ENCODE measurements at places on chromosomes 5 and 9.

DNA sequence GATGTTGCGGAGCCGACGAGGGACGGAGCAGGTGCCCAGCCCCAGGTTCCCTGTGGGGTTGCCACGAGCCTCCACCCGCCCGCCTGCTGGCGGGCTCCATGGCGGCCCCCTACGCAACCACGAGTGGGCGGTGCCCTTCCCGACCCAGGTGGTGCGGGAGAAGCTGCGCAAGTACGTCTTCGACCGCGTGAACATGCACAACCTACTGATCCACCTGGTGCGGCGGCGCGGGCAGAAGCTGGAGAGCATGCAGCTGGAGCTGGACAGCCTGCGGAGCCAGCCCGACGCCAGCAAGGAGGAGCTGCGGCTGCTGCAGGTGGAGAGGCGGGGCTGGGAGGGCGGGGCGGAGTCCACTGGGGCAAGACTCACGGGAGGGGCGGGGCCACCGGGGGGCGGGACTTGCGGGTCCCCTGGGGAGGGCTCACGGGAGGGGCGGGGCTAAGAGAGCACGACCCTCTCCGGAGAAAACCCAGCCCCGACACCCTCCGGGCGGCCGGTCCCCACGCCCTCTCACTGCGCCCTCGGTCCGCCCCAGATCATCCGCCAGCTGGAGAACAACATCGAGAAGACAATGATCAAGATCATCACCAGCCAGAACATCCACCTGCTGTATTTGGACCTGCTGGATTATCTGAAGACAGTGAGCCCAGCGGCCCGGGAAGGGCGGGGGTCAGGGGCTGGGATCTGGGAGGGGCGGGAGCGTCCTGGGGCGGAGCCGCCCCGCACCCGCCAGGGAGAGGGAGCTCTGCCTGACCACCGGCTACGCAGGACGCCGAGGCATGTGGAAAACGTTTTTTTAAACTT, 3.9 kb downstream of the CCDC183 start:
- peak; percentile 70 for DNase-seq

DNA sequence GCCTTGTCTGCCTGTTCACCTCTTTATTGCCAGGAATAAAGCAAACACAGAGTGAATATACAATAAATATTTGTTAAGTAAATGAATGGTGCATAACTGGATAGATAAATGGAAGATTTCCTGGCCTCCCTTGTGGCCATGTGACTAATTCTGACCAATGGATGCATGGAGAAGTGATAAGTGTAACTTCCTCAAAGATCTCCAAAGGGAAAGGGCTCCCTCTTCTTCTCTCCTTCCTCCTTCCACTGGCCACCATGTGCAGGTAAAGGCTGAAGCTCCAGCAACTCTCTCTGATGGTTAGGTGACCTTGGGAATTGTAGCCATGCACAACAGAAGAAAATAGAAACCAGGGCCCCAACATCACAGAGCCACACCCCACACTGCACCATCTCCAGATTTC, 174.4 kb downstream of the EBF1 start:
- DNase-seq: no peak

- DNase-seq: no peak
Observed at GRCh38 chr9:115267790-115268189, 149.8 kb upstream of the TNC start.

- no peak for DNase-seq
Observed at GRCh38 chr5:118592229-118593002, 395.9 kb downstream of the DTWD2 start.

GRCh38 chr9:133335924-133336811, at the start of gene SURF6:
SURF6 (minus strand) TSS chr9:133336188; CDS start chr9:133336132, 56 bp downstream.
- DNase-seq: peak; percentile 77

DNA sequence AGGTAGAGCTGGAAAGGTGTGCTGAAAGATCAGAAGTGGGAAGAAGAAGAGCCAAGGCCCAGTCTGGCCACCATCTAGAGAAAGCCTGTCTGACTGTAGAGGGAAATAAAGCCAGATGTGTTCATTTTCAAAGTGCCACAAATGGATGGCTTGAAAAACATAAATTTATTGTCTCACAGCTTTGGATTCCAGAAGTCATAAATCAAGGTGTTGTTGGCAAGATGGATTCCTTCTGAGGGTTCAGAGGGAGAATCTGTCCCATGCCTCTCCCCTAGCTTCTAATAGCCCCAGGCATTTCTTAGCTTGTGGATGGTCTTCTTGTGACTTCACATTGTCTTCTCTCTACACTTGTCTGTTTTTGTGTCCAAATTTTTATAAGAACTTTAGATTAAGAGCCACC, 6.2 kb upstream of the PRELID2 start:
- DNase-seq: no peak

GRCh38 chr9:120348951-120349429, 231.0 kb downstream of the CDK5RAP2 start:
- DNase-seq: peak; percentile 13

DNA sequence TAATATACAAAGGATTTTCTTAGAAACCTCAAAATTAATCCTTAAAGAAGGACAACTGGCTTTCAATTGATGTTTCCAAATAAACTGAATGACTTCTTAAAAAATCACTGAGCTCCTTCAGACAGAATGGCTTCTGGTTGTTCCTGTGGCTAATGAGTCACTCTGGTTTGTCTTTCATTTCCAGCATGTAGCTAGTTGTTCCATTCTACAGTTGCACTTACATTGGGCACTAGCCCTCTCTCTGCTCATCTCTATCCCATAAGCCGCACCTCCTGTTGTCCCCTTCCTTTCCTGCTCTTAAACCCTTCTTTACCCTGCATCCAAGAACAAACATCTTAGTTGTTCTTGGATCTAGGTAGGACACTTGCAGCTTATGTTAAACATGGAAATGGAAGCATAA, 235.3 kb upstream of the HAPLN1 start:
- DNase-seq: no peak

DNA sequence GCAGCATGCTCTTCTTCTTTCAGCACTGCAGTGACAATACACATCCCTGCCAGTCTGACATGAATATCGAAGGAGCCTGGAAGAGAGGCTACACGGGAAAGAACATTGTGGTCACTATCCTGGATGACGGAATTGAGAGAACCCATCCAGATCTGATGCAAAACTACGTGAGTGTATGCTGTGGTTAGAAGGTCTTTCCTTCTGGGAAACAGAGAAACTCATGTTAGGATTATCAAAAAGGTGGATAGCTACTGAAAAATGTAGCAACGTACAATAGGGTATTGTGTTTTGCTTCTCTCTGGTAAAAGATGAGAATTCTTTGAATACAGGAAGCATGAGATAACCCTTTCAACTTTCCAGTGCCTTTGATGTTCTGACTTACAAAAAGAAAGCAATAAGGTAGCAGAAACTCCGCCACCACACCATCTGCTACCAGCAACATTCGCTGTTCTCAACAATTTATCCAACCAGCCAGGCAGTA, 133.3 kb downstream of the PCSK5 start:
- DNase-seq: no peak

- DNase-seq: no peak
Observed at GRCh38 chr9:130672933-130673615, 8.7 kb downstream of the PRDM12 start.

DNA sequence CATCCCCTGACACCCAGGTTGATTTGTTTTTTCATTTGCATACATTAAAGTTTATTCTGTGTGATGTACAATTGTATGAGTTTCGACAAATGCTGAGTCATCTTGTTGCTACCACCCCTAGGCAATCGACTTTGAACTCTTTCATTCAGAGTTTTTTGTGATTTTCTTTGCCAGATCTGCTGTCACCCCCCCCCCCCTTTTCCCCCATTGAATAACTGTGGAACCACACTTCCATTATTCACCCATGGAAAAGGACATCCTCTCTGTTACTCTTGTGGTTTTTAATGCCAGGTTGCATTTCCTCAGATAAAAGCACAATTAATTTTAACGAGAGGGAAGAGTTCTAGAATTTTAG, 13.7 kb upstream of the FAM120AOS start:
- DNase-seq: no peak

GRCh38 chr5:75463726-75464125, 47.7 kb downstream of the CERT1 start:
- DNase-seq: no peak

- DNase-seq: no peak
Observed at GRCh38 chr9:128142596-128142995, 6.7 kb upstream of the LCN2 start.

DNA sequence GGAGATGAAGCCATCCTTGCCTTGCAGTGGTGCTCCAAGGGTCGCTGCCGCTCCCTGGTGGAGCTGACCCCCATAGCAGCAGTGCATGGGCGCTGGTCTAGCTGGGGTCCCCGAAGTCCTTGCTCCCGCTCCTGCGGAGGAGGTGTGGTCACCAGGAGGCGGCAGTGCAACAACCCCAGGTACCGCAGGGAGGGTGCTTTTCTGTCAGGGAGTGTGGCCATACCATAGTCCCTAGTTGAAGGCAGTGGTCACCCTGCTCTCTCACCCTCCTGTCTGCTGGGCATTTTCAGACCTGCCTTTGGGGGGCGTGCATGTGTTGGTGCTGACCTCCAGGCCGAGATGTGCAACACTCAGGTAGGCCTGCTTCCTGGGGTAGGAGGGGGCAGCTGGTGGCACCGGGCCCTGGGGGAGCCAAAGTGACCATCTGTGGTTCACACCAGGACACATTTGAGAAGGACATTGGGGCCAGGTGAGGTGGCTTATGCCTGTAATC, 11.2 kb downstream of the ADAMTS13 start:
- DNase-seq: no peak

DNA sequence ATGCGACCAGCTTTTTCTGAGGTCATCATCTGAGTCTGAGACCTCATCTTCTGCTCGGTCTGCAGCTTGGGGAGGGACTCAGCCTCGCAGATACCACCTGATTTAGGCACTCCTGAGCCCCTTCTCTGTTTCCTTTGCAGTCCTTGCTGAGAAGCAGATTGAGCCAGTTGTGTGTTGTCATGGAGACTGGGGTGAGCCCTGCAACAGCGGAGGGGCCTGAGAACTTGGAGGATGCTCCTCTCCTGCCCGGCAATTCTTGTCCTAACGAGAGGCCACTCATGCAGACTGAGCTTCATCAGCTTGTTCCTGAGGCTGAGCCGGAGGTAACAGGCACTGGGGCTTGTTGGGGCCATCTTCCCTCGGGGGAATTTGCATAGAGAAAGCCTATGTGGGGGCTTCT, 19.2 kb downstream of the TEX53 start:
- no peak for DNase-seq

DNA sequence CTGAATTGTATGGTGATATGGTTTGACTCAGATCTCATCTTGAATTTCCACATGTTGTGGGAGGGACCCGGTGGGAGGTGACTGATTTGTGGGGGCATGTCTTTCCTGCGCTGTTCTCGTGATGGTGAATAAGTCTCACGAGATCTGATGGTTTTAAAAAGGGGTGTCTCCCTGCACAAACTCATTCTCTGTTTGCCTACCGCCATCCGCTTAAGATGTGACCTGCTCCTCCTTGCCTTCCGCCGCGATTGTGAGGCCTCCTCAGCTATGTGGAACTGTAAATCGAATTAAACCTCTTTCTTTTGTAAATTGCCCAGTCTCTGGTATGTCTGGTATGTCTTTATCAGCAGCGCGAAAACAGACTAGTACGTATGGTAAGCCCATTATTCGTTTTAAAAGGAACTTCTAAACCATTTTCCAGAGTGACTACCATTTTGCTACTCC, 48.7 kb downstream of the SLC36A1 start:
- no peak for DNase-seq

GRCh38 chr5:177264178-177264577, 39.3 kb downstream of the RAB24 start:
- no peak for DNase-seq

DNA sequence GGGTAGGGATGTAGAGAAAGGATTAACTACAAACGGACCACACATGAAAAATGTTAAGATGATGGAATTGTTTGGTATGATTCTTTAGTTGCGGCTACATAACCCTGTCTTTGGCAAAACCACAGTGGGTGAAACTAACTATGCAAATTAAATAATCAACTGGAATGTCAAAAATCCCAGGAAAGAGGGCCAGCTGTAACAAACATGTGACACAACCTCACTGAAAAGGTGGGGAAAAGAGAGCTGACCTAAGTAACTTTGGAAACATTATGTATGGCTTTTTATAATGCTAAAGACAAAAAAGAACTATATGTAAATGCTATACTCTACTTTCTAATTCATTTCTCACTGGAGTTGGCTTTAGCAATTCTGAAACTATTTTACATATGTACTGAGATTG, 252.0 kb downstream of the MRPS30 start:
- DNase-seq: no peak

GRCh38 chr9:112489039-112489546, 2.5 kb downstream of the KIAA1958 start:
- no peak for DNase-seq

DNA sequence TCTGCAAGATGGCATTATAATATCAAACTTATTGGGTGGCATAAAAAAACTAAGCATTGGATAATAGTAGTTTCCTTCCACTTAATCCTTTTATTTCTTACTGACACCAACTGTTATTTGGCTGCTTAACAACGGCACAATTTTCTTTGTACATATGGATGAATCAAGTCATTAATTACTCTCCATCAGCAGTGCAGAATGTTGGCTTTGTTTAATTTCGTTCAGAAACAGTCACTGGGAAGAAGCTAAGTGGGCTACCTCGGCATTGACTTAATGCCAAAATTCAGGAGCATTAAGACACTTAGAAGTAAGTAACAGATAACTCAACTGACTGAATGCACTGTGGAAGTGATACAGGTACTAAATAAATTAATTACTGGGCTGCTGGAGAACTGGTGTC, 460.4 kb downstream of the CTNND2 start:
- DNase-seq: no peak

DNA sequence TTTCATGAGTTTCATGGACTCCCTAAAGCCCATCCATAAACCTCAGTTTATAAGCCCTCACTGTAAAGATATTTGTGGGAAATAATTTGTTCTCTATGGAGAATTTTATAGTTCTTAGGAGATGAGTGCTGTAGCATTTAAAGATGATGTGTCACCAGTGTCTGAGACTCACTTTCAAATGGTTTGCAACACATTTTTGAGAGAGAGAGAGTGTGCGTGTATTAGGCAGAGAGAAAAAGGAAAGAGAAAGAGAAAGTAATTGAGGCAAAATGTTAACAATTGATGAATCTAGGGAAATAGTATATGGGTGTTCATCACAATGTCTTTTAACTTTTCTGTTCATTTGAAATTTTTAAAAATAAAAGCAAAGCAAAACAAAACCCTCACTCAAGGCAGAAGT, 479.0 kb downstream of the ZSWIM6 start:
- DNase-seq: no peak

DNA sequence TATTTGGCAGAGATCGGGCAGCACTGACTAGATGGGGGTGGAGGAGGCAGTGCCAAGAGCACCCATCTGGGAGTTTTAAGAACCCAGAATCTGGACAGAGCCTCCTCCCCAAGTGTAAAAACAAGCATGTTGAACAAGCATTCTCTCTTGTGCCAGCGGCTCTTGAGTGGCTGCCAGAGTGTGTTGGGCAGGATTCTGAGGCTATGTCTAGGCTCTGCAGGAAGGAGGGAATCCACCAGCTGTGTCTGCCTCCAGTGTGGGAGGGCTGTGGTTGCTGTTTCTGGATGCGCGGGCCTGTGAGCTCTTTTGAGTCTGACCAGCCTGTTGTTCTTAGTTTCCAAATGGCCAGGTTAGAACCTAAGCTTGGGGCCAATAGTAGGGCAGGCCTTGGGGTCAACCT, 39.8 kb downstream of the HMCN2 start:
- no peak for DNase-seq

- DNase-seq: no peak
Observed at GRCh38 chr9:5532790-5533189, 22.5 kb downstream of the PDCD1LG2 start.

GRCh38 chr9:87276327-87276841, 221.3 kb upstream of the DAPK1 start:
- DNase-seq: no peak

Data from NCI-H1930 (cell line).